ENCODE measurements at places on chromosomes 5 and 9.

GRCh38 chr5:102771435-102771834, 16.3 kb downstream of the PAM start:
- DNase-seq: no peak

- DNase-seq: no peak
Observed at GRCh38 chr5:88876714-88877113, 6.3 kb downstream of the MEF2C start.

DNA sequence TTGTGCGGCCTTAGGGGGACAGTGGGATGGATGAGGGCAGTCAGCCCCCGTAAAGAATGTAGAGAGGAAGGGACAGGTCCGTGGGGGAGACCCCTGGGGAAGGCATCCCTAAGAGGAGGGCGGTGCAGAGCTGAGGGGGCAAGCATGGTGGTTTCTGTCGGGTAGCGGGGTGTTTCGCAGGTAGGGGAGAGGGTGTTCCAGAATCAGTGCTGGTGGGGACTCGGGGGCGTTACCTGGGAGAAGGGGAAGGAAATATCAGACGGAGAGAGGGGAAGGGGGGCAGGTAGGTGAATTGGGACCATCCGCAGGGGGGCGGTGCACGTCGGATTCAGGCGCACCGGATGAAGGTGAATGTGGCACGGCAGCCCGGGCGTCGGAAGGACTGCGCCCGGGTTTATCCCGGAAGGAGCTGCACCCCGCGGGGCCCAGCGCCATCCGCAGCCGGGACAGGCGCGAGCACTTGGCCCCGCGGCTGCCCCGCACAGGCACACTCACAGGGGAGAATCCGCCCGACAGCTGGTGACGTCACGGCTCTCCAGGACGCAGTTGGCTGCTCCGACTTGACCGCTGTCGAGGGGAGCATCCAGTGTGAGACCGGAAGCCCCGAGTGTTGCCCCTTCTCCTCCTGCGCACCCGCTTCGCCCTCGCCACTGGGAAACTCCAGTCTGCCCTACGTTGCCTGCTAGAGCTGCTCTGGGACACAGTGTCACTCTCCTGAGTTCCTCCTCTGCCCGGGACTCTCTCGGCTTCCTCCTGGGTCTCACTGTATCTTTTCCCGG, 1.3 kb downstream of the CD72 start:
- DNase-seq: peak; percentile 62

DNA sequence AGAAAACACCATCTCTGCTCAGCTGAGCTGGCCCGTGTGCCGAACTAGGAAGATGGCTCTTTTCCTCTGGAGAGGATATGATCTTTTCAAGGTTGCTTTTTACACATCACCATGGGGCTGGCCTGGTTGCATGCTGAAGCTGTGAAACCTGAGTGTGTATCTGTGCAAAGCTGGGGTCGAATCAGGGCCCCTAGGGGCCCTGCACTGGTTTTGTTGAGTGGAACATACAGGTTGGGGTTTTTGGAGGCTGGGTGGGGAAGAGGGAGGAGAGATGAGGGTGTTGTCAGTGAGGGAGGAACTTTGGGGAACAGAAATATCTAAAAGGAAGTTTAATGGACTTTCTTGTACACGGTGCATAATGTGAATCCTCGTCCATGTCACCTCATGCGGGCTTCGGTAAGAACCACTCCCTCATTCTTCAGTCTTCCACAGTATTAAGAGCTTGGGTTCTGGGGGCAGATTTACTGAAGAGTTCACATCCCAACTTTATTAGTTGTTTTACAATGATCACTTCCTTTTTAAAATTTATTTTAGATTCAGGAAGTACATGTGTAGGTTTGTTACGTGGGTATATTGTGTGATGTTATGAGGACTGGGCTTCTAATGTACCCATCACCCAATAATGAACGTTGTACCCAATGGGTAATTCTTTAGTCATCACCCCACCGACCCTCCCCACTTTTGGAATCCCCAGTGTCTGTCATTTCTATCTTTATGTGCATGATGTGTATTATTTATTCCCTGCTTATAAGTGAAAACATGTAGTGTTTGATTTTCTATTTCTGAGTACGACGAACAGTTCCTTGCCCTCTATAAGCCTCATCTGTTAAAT, 238.2 kb downstream of the NR3C1 start:
- no peak for DNase-seq

All from CD4-positive, alpha-beta T cell treated with Interleukin-15 for 4 hours (primary cell).